ENCODE measurements at places on chromosomes 12 and 14. TPM values are rescaled to one million over a fixed set of nuclear protein-coding genes. Genes with fewer than 3 reads are reported as not detected.

- H3K27ac ChIP-seq = no peak overlapping the region
- no peaks in the 10 kb centered on the region for H3K4me1 ChIP-seq
- no peaks in the 10 kb centered on the region for H3K27me3 ChIP-seq
- no peak overlapping the region for H3K4me3 ChIP-seq
- no peak for DNase-seq
These were observed 97.0 kb downstream of the DPF3 start for GRCh38 chr14:72796935-72797334.

- peaks cover 5% of the 10 kb centered on the region for H3K4me1 ChIP-seq
- H3K27me3 ChIP-seq = no peaks in the 10 kb centered on the region
- H3K27ac ChIP-seq = no peak overlapping the region
- no peak for DNase-seq
- peaks cover 4% of the 10 kb centered on the region for H3K36me3 ChIP-seq
- no peak overlapping the region for H3K4me3 ChIP-seq
These were observed 33.6 kb downstream of the AACS start for GRCh38 chr12:125098676-125099408.

- DNase-seq = no peak
- H3K36me3 ChIP-seq = no peaks in the 10 kb centered on the region
- no peaks in the 10 kb centered on the region for H3K27me3 ChIP-seq
- no peak overlapping the region for H3K27ac ChIP-seq
These were observed 13.5 kb upstream of the KRT82 start for GRCh38 chr12:52419656-52420055.

GRCh38 chr14:72478471-72478893, 415.4 kb downstream of the DPF3 start:
- H3K4me3 ChIP-seq = no peak overlapping the region
- DNase-seq = peak; percentile 68
- H3K4me1 ChIP-seq = peaks cover 3% of the 10 kb centered on the region
- no peaks in the 10 kb centered on the region for H3K27me3 ChIP-seq
- no peaks in the 10 kb centered on the region for H3K36me3 ChIP-seq

- no peaks in the 10 kb centered on the region for H3K27me3 ChIP-seq
- no peak overlapping the region for H3K4me3 ChIP-seq
- peaks cover 16% of the 10 kb centered on the region for H3K36me3 ChIP-seq
- H3K4me1 ChIP-seq = peaks cover 4% of the 10 kb centered on the region
These were observed 48.3 kb downstream of the HNRNPC start for GRCh38 chr14:21220874-21221477.

- H3K36me3 ChIP-seq = no peaks in the 10 kb centered on the region
- H3K27ac ChIP-seq = no peak overlapping the region
- DNase-seq = no peak
These were observed 17.6 kb downstream of the MYBPC1 start for GRCh38 chr12:101612160-101612916.

DNA sequence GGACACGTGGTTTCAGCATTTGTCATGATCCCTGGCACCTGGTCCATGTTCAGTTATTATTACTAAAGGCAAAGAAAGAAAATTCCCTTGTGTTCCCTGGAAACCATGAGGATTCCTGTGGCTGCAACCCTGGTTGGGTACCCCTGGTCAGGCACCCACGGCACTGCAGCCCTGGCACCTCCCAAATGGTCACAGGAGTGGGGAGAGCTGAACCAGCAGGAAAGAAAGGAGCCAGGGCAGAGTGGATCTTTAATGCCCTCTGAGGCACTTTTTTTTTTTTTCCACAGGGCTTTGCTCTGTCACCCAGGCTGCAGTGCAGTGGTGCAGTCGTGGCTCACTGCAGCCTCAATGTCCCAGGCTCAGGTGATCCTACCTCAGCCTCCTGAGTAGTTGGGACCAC, 17.5 kb downstream of the CINP start:
- DNase-seq = no peak
- H3K4me3 ChIP-seq = no peak overlapping the region
- no peaks in the 10 kb centered on the region for H3K27me3 ChIP-seq
- H3K27ac ChIP-seq = no peak overlapping the region
- H3K36me3 ChIP-seq = peaks cover 29% of the 10 kb centered on the region

GRCh38 chr12:12722435-12723148, 5.4 kb downstream of the CDKN1B start:
- H3K4me1 ChIP-seq = peaks cover 6% of the 10 kb centered on the region
- no peaks in the 10 kb centered on the region for H3K27me3 ChIP-seq
- no peak for DNase-seq
- H3K36me3 ChIP-seq = peaks cover 3% of the 10 kb centered on the region
- H3K4me3 ChIP-seq = no peak overlapping the region

DNA sequence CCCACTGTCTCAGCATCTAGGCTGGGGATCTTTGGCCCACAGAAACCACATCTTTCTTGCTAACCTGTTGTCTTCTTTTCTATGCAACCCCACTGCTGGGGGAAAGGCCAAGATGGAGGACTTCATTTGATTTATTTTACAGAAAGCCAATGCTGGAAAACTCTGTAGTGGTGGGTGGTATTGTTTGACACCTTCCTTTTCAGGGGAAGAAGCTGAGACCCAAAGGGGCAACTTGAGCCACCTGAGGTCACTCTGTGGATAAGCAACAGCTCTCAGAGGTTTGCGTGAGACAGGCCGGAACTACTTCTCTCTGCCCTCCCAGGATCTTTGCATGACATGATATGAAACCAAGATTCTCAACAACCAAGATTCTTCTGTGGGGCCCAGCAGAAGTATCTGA, 645.2 kb downstream of the VRK1 start:
- no peaks in the 10 kb centered on the region for H3K4me1 ChIP-seq
- H3K27ac ChIP-seq = no peak overlapping the region
- H3K36me3 ChIP-seq = no peaks in the 10 kb centered on the region
- no peaks in the 10 kb centered on the region for H3K27me3 ChIP-seq

- no peak for DNase-seq
- H3K4me3 ChIP-seq = no peak overlapping the region
- no peaks in the 10 kb centered on the region for H3K36me3 ChIP-seq
- H3K27me3 ChIP-seq = no peaks in the 10 kb centered on the region
These were observed 859.8 kb downstream of the FSCB start for GRCh38 chr14:43647302-43647701.

DNA sequence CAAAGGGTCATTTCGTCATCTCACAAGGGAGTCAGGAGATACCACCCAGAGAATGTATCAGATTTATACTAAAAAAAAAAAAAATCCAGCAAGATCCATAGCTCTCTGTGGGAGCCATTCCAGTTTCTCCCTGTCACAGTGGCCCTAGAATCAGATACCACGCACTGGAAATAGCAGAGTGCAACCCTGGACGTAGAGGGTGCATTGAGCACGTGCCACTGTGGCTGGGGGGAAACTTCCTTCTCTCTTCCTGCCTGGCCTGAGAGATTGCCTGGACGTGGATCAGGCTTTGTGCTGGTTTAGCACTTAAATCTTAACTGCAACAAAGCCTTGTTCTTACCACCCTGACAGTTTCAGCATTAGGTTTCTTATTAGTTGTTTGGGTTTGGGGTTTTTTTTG, 124.3 kb downstream of the FBXL14 start:
- no peak overlapping the region for H3K4me3 ChIP-seq
- no peaks in the 10 kb centered on the region for H3K36me3 ChIP-seq
- peaks cover 3% of the 10 kb centered on the region for H3K4me1 ChIP-seq
- no peak overlapping the region for H3K27ac ChIP-seq

DNA sequence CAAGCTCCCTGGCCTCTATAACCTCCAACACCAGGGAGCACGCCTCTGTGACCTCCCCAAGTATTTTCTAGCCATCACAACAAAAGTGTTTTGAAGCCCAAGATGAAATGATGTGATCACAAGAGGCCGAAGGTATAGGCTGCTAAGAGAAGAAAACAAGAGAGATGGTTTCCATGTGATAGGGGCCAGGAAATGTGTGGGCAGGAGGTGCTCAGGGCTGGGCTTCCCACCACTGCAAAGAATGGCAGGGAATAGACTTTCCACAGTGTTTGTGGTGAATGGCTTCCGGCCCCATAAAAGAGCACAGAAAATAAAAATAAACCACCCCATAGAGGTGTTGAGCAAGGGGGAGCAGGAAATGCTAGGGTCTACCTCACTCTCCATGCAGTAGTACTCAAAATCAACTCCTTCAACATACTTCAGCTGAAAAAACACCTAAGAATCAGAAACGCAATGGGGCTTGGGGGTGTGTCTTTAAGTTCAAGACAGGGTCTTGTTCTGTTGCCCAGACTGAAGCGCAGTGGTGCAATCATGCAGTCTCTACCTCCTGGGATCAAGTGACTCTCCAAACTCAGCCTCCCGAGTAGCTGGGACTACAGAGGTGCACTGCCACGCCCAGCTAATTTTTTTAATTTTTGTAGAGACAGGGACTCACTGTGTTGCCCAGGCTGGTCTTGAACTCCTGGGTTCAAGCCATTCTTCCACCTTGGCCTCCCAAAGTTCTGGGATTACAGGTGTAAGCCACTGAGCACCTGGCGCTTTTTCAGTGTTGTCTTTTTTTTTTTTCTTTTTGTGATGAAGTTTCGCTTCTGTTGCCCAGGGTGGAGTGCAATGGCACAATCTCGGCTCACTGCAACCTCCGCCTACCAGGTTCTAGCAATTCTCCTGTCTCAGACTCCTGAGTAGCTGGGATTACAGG, 27.1 kb downstream of the DAD1 start:
- no peak overlapping the region for H3K4me3 ChIP-seq
- no peak overlapping the region for H3K27ac ChIP-seq
- no peak for DNase-seq
- H3K4me1 ChIP-seq = peaks cover 37% of the 10 kb centered on the region

GRCh38 chr14:105182296-105183020, 1.3 kb upstream of the NUDT14 start:
- peaks cover 12% of the 10 kb centered on the region for H3K4me1 ChIP-seq
- no peak for DNase-seq
- H3K27ac ChIP-seq = no peak overlapping the region
- H3K36me3 ChIP-seq = no peaks in the 10 kb centered on the region

- no peak overlapping the region for H3K4me3 ChIP-seq
- H3K4me1 ChIP-seq = no peaks in the 10 kb centered on the region
- no peaks in the 10 kb centered on the region for H3K27me3 ChIP-seq
- H3K27ac ChIP-seq = no peak overlapping the region
- DNase-seq = peak; percentile 32
These were observed 13.1 kb downstream of the KRT5 start for GRCh38 chr12:52506858-52507715.

DNA sequence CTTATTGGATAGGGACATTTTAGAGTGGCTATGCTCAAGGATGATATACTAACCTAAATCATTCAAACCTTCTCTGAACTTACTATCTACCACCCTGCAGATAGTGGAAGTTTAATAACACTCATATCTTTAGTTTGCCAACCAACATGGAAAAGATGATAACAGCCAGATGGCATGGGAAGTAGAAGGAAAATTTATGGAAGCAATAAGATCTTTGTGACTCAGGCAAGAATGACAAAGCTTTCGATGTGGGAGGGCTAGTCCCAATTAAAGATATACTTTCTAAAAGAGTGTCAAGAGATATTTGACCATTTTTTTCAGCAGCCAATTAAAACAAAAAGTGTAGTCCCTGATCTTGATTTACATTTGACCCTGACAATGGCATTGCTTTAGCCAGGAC, 631.7 kb downstream of the RPS29 start:
- no peaks in the 10 kb centered on the region for H3K27me3 ChIP-seq
- no peak overlapping the region for H3K4me3 ChIP-seq
- H3K4me1 ChIP-seq = no peaks in the 10 kb centered on the region
- no peak for DNase-seq

- no peaks in the 10 kb centered on the region for H3K4me1 ChIP-seq
- no peaks in the 10 kb centered on the region for H3K27me3 ChIP-seq
- H3K36me3 ChIP-seq = no peaks in the 10 kb centered on the region
- no peak for DNase-seq
- H3K27ac ChIP-seq = no peak overlapping the region
- H3K4me3 ChIP-seq = no peak overlapping the region
These were observed 316.3 kb downstream of the BCL11B start for GRCh38 chr14:98955741-98956070.

GRCh38 chr12:67789266-67789665, 140.7 kb downstream of the DYRK2 start:
- no peaks in the 10 kb centered on the region for H3K4me1 ChIP-seq
- DNase-seq = no peak
- no peaks in the 10 kb centered on the region for H3K27me3 ChIP-seq
- H3K4me3 ChIP-seq = no peak overlapping the region
- H3K27ac ChIP-seq = no peak overlapping the region

- H3K36me3 ChIP-seq = no peaks in the 10 kb centered on the region
- no peak overlapping the region for H3K27ac ChIP-seq
- H3K4me3 ChIP-seq = no peak overlapping the region
- H3K4me1 ChIP-seq = no peaks in the 10 kb centered on the region
These were observed 180.5 kb downstream of the CAND1 start for GRCh38 chr12:67449591-67450052.

- H3K4me3 ChIP-seq = no peak overlapping the region
- no peaks in the 10 kb centered on the region for H3K27me3 ChIP-seq
- H3K36me3 ChIP-seq = no peaks in the 10 kb centered on the region
- DNase-seq = no peak
These were observed 295.1 kb upstream of the SFSWAP start for GRCh38 chr12:131415781-131416180.

GRCh38 chr14:56224691-56225681, 106.8 kb downstream of the PELI2 start:
- H3K4me1 ChIP-seq = peaks cover 22% of the 10 kb centered on the region
- no peaks in the 10 kb centered on the region for H3K27me3 ChIP-seq
- peak overlapping the region; percentile 74 for H3K27ac ChIP-seq
- H3K36me3 ChIP-seq = no peaks in the 10 kb centered on the region
- DNase-seq = peak; percentile 61

GRCh38 chr14:68974759-68975347, 4.2 kb downstream of the ACTN1 start:
- DNase-seq = no peak
- H3K36me3 ChIP-seq = no peaks in the 10 kb centered on the region
- no peaks in the 10 kb centered on the region for H3K4me1 ChIP-seq
- no peak overlapping the region for H3K27ac ChIP-seq

DNA sequence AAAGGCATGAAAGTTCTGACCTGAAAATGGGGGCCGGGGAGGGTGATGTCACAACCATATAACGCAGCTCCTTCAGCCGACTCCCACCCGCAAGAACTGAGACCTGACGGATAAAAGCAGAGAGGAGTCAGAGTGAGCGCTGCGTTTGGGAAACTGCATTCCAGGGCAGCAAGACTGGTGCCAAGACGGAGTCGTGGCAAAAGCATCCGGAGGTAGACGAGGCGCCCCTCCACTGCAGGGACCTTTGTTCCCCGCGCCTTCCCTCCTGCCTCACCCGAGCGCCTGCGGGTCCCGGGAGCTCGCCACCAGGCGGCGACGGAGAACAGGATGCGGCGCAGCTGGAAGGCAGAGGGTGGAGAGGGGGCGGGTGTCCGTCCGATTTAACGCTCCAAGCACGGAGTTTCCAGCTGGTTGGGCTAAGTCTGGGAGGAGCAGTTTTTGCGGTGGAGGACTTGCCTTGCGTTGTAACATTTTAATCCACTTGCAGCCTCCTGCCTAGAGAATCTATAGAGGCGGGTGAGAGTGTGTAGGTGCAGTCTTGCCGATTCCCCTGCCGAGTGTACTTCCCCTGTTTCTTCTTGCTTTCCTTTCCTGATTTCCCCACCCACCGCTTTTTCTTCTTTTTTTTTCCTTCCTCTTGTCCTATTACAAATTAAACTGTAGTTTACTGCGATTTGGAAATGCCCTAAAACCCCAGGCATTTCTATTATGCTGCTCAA, 1.2 kb upstream of the CPNE8 start:
- H3K27me3 ChIP-seq = no peaks in the 10 kb centered on the region
- DNase-seq = peak; percentile 95
- no peaks in the 10 kb centered on the region for H3K36me3 ChIP-seq
- peaks cover 12% of the 10 kb centered on the region for H3K4me1 ChIP-seq
- H3K4me3 ChIP-seq = peak overlapping the region; percentile 94
- peak overlapping the region; percentile 98 for H3K27ac ChIP-seq

MYH7 gene
- 0.06 TPM for total RNA-seq

SLC25A21 gene
- total RNA-seq = 1.4 TPM

SCN8A gene
- 1.4 TPM for total RNA-seq

USP44 gene
- total RNA-seq = 2.8 TPM

NRL gene
- 4.9 TPM for total RNA-seq

MYBPC1 gene
- total RNA-seq = not detected

IFNG gene
- not detected for total RNA-seq

PRB2 gene
- not detected for total RNA-seq

PTHLH gene
- total RNA-seq = 0.72 TPM

CIROP gene
- not detected for total RNA-seq
